ENCODE measurements at places on chromosomes 4 and X. TPM values are rescaled to one million over a fixed set of nuclear protein-coding genes. Genes with fewer than 3 reads are reported as not detected.

DNA sequence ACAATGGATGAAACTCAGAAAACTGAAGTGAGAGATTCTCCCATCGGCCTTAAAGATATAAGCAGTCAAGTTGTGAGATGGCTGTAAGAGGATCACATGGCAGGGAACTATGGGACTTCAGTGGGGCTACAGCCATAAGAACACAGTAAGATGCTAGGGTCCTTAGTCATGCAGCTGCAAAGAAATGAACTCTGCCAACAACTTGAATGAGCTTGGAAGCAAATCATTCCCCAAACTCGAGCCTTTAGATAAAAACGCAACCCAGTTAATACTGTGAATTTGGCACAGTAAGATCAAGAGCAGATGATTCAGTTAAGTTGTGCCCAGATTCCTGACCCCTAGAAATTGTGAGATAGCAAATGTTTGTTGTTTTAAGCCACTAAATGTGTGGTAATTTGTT is 117.3 kb downstream of the FAM13A start:
- no peak for DNase-seq

DNA sequence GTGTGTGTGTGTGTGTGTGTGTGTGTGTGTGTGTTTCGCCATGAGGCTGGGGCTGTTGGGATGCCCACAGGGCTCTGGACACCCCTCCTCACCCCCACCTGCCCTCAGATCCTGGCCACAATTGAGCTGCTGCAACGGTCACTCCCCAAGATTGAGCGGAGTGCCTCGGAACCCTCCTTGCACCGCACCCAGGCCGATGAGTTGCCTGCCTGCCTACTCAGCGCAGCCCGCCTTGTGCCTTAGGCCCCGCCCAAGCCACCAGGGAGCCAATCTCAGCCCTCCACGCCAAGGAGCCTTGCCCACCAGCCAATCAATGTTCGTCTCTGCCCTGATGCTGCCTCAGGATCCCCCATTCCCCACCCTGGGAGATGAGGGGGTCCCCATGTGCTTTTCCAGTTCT is 10.2 kb downstream of the ARAF start:
- no peak for DNase-seq

Gene HTR2C
- polyA plus RNA-seq = 0.58 TPM

Gene IQSEC2
- polyA plus RNA-seq = 13.5 TPM

Gene FMR1NB
- not detected for polyA plus RNA-seq

Gene CT55
- 0.30 TPM for polyA plus RNA-seq

GRCh38 chrX:19670321-19670750 is 155.0 kb upstream of the MAP3K15 start:
- DNase-seq = no peak

Gene SPRY1
- 90.6 TPM for polyA plus RNA-seq

GRCh38 chr4:87843936-87844335 is 11.2 kb downstream of the MEPE start:
- DNase-seq = no peak

- no peak for DNase-seq
Measured at GRCh38 chr4:7419961-7420660, 14.6 kb downstream of the PSAPL1 start.

Gene TCEAL7
- 49.6 TPM for polyA plus RNA-seq

Gene ZNF157
- polyA plus RNA-seq = 0.68 TPM

Gene F9
- not detected for polyA plus RNA-seq

Gene ASB9
- 11.2 TPM for polyA plus RNA-seq

Gene FATE1
- polyA plus RNA-seq = not detected

DNA sequence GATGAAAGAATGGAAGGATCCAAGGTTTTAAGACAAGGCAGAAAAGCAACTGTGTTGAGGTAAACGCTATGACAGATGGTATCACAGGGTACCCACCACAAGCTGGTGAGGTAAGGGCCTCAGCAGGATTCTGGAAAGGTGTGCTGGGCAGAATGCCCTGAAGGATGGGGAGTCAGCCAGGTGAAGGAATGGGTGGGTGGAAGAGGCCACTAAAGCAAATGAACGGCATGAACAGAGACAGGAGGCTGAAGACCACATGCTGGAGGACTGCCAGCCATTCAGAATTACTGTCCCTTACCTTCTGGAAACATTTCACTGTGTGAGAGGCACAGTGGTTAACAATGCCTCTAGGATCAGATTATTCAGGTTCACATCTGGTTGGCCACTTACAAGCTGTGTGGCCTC is 23.6 kb downstream of the GPRIN3 start:
- no peak for DNase-seq

- no peak for DNase-seq
Measured at GRCh38 chr4:26212528-26212927, 108.3 kb upstream of the RBPJ start.

DNA sequence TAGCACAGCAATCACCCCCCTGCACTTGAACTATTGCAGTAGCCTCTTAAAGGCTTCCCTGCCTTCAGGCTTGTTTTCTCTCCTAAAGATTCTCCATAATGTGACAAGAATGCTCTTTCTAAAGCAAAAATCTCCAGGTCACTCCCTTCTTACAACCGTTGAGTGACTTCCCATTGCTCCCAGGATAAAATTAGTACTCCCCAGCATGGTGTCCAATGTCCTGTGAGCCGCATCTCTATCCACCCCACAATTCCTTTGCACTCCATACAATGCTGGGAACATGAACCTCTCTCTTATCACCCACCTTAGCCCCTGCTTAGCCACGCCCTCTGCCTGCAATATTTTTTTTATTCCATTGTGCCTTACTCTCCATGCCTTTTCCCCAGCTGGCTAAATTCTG is 85.7 kb upstream of the SHISA3 start:
- no peak for DNase-seq

GRCh38 chr4:162938738-162939485 is 227.8 kb downstream of the NAF1 start:
- no peak for DNase-seq

DNA sequence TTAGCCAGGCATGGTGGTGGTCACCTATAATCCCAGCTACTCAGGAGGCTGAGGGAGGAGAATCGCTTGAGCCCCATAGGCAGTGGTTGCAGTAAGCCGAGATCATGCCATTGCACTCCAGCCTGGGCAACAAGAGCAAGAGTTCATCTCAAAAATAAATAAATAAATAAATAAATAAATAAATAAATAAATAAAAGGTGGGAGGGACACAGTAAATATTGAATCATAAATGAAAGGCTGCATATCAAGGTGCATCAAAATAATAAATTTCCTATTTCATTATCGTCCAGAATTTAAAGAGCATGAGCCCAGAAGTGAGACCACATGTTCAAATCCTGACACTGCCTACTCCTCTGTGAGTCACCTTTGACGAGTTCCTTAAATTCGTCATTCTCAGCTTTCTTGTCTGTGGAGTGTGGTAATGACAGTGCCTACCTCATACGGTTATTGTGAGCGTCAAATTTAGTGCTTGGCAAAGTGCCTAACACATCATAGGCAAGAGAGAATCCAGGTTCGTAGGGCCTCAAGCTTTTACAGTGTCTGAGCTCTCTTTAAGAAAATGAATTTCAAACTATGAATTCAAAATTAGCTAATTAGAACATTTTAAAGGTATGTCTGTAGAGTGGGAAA is 49.9 kb downstream of the IL15 start:
- DNase-seq = no peak

Gene ETDB
- polyA plus RNA-seq = not detected

All from left renal cortex interstitium (tissue), 4 donors.